ENCODE measurements at places on chromosomes 16 and 17. TPM values are rescaled to one million over a fixed set of nuclear protein-coding genes. Genes with fewer than 3 reads are reported as not detected.

- no peak for DNase-seq
- H3K36me3 ChIP-seq: no peaks in the 10 kb centered on the region
- no peaks in the 10 kb centered on the region for H3K4me1 ChIP-seq
- H3K27ac ChIP-seq: no peak overlapping the region
Observed at GRCh38 chr16:17303101-17303500, 167.7 kb downstream of the XYLT1 start.

DNA sequence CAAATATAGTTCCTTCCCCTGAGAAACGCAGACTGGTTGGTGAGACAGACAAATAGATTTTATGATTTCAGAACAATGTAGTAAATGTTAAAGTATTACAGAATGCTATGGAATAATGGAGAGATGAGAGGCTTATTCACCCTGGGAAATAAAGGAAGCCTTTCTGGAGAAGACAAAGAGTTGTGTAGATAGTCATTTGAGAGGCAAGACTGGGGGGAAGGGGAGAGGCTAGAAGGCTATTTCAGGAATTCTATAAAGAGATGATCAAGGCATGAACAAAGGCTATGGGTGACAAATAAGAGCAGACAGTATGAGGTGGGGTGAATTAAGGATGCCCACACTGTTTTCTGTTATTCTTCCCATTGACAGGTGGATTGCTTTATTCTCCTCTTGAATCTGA is 211.4 kb downstream of the GRIN2A start:
- no peak for DNase-seq
- no peaks in the 10 kb centered on the region for H3K4me1 ChIP-seq
- H3K27ac ChIP-seq: no peak overlapping the region
- H3K36me3 ChIP-seq: no peaks in the 10 kb centered on the region

- no peak overlapping the region for H3K4me3 ChIP-seq
- no peaks in the 10 kb centered on the region for H3K27me3 ChIP-seq
Observed at GRCh38 chr16:15682105-15682570, 32.1 kb downstream of the NDE1 start.

DNA sequence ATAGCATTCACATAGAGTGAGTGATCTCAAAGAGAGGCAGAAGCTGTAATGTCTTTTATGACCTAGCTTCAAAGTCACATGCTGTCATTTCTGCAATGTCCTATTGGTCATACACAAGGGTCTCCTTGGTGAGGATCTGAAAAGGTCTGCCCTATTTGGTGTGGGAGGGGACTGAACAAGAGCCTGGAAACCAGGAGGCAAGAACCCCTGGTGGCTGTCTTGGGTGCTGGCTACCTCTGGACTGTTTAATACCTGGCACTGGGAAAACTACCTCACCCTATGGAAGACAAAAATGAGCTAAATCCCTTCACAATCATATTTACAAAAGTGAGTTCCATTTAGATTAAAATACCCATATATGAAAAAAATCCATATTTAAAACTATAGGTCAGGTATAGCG is 9.0 kb downstream of the KCTD13 start:
- no peak overlapping the region for H3K4me3 ChIP-seq
- H3K4me1 ChIP-seq: no peaks in the 10 kb centered on the region
- no peaks in the 10 kb centered on the region for H3K27me3 ChIP-seq
- DNase-seq: no peak

RAB26 gene
- total RNA-seq: 1.9 TPM

DNA sequence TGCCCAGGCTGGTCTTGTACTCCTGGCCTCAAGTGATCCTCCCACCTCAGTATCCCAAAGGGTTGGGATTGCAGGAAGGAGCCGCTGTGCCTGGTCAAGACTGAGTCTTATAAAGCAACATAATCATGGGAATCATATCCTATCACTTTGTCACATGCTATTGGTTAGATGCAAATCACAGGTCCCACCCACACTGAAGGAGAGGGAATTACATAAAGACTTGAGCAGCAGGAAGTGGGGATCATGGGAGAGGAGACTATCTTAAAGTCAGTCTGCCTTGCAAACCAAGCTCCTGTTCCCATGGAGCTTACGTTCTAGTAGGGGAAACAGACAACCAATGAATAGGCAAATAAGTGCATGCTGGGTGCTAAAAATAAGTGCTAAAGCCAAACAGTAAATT is 28.3 kb upstream of the TENT4B start:
- H3K4me3 ChIP-seq: no peak overlapping the region
- H3K27ac ChIP-seq: no peak overlapping the region
- DNase-seq: no peak
- H3K27me3 ChIP-seq: no peaks in the 10 kb centered on the region
- H3K36me3 ChIP-seq: no peaks in the 10 kb centered on the region
- H3K4me1 ChIP-seq: no peaks in the 10 kb centered on the region

DNA sequence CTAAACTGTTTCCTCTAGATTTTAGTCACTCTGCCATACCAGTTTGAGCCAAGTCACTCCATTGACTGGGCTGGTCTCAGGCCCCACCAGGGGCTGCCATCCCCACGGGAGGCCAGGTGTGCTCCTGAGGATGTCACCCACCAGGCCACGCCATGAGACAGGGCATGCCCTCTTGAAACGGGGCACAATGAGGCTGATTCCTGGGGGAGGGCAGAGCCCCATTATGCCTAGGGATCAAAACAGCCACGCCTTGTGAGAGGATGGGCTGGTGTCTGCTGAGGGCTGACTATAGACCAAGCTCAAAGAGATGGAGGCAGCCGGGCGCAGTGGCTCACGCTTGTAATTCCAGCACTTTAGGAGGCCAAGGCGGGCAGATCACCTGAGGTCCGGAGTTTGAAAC is 21.5 kb downstream of the GINS2 start:
- peaks cover 76% of the 10 kb centered on the region for H3K36me3 ChIP-seq
- H3K4me1 ChIP-seq: no peaks in the 10 kb centered on the region
- no peak for DNase-seq
- H3K4me3 ChIP-seq: no peak overlapping the region
- no peaks in the 10 kb centered on the region for H3K27me3 ChIP-seq

DNA sequence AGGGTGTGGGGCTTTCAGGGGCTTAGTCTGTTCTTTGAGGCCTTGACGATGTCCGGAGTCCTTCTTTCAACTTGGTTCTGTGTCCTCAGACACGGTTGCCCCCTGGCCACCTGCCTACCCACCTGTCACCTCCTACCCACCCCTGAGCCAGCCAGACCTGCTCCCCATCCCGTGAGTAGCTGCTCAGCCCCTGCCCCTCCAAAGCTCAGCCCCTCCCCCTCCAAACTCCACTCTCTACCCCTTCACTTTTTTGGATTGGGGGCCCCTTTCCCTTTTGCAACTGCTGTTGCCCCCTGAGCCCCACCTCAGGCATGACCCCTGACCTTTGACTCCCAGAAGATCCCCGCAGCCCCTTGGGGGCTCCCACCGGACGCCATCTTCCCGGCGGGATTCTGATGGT is 1.2 kb downstream of the LAT start:
- peaks cover 11% of the 10 kb centered on the region for H3K36me3 ChIP-seq
- no peak for DNase-seq
- H3K27me3 ChIP-seq: no peaks in the 10 kb centered on the region
- H3K27ac ChIP-seq: no peak overlapping the region
- no peak overlapping the region for H3K4me3 ChIP-seq

KRTAP16-1 gene
- total RNA-seq: not detected

SDR42E2 gene
- total RNA-seq: not detected

GRCh38 chr17:21530311-21530710 is 154.2 kb downstream of the KCNJ12 start:
- H3K4me3 ChIP-seq: no peak overlapping the region
- no peaks in the 10 kb centered on the region for H3K27me3 ChIP-seq
- H3K4me1 ChIP-seq: no peaks in the 10 kb centered on the region
- peaks cover 8% of the 10 kb centered on the region for H3K36me3 ChIP-seq

- H3K27me3 ChIP-seq: no peaks in the 10 kb centered on the region
- peaks cover 4% of the 10 kb centered on the region for H3K4me1 ChIP-seq
- no peaks in the 10 kb centered on the region for H3K36me3 ChIP-seq
- H3K27ac ChIP-seq: no peak overlapping the region
- DNase-seq: no peak
- H3K4me3 ChIP-seq: no peak overlapping the region
Observed at GRCh38 chr17:28968914-28969295, 17.6 kb upstream of the PHF12 start.

- peaks cover 8% of the 10 kb centered on the region for H3K36me3 ChIP-seq
- H3K27ac ChIP-seq: no peak overlapping the region
- H3K4me3 ChIP-seq: no peak overlapping the region
- H3K4me1 ChIP-seq: peaks cover 9% of the 10 kb centered on the region
Observed at GRCh38 chr17:42783062-42783790, 2.8 kb downstream of the WNK4 start.

- no peaks in the 10 kb centered on the region for H3K4me1 ChIP-seq
- H3K27ac ChIP-seq: no peak overlapping the region
- DNase-seq: no peak
- H3K27me3 ChIP-seq: no peaks in the 10 kb centered on the region
Observed at GRCh38 chr17:61700252-61700651, 109.2 kb upstream of the NACA2 start.

DNA sequence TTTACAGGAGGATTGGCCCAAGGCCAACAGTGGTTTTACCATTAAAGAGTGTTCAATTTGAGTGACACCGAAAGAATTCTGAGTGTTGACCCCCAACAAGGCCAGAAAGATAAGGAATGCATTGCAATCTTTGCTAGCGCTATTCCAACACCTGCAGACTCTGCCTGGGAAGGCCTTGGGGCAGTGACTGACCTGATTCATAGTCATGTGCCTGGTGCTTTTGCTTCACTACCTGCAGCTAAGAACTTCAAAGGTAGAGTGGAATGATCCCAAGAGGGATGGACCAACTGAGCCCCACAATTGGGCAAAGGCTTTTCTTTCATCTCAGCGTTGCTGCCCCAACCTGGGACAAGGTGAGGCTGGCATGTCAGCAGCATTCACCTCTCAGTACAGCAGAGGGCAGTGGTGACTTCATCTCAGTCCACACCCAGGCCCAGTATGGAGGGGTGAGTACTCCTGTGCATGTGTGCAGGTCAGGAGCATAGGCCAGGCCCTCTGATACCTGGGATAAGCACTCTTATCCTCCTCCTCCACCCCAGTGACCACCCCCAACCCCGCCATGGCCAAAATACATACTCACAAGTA is 149.6 kb upstream of the GNAO1 start:
- H3K36me3 ChIP-seq: no peaks in the 10 kb centered on the region
- DNase-seq: no peak
- no peaks in the 10 kb centered on the region for H3K4me1 ChIP-seq
- H3K4me3 ChIP-seq: no peak overlapping the region
- H3K27me3 ChIP-seq: no peaks in the 10 kb centered on the region
- H3K27ac ChIP-seq: no peak overlapping the region

MYOCD gene
- 0.59 TPM for total RNA-seq

DNA sequence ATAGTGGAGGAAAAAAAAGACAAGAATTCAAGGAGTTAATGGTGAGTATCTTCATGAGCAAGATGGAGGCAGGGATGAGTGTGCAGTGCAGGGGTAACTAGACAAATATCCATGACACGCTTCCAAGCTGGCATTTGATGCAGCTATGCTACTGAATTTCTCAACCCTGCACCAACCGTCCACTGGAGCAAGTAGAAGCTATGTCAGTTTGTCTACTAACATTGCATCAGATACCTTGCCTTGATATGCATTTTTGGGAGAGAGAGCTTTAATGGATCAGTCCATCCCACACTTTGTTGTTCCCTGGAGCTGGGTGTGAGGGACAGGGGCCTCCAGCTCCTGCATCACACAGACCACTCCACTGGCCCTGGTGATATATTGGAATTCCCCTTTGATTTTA is 16.4 kb downstream of the CCL11 start:
- H3K36me3 ChIP-seq: no peaks in the 10 kb centered on the region
- no peak overlapping the region for H3K27ac ChIP-seq
- H3K4me1 ChIP-seq: no peaks in the 10 kb centered on the region
- no peak overlapping the region for H3K4me3 ChIP-seq

DNA sequence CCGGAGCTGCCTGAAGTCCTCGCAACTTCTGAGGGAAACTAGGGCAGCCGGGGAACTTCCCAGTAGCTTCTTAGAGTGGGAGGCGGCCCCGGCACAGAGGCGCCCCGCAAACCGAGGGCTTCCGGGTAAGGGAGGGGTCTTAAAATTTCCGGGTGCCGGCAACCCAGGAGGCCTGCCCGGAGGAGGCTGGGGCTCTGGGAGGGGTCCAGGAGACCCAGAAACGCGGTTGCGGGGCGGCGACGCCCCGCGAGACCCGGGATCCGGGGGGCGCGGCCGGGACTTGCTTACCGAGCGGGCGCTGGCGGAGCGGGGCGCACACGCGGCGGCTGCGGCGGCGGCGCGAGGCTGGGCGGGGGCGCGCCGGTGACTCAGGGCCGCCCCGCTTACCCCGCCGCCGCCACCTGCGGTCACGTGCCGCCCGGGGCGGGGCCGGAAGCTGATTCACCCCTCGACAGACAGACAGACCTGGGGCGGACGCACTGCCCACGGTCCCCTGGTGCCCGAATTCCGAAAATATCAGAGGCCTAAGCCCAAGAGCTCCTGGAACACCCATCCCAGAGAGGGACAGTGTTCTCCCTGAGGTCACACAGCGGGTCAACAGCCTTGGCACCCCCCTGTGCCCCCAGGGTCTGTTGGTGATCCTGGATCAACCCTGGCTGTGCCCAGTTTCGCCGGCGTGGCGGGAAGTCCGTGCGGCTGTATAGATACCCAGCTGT is at the start of gene FAM83G:
TSS of gene FAM83G (minus strand) at position 344 of the 716 bp plus-strand sequence. CDS start 723 bp downstream, outside the sequence.
- no peaks in the 10 kb centered on the region for H3K27me3 ChIP-seq
- H3K4me3 ChIP-seq: peak within 1 kb of the TSS; percentile 71
- H3K4me1 ChIP-seq: peaks cover 55% of the 10 kb centered on the region

SLC5A11 gene
- 0.67 TPM for total RNA-seq

DNA sequence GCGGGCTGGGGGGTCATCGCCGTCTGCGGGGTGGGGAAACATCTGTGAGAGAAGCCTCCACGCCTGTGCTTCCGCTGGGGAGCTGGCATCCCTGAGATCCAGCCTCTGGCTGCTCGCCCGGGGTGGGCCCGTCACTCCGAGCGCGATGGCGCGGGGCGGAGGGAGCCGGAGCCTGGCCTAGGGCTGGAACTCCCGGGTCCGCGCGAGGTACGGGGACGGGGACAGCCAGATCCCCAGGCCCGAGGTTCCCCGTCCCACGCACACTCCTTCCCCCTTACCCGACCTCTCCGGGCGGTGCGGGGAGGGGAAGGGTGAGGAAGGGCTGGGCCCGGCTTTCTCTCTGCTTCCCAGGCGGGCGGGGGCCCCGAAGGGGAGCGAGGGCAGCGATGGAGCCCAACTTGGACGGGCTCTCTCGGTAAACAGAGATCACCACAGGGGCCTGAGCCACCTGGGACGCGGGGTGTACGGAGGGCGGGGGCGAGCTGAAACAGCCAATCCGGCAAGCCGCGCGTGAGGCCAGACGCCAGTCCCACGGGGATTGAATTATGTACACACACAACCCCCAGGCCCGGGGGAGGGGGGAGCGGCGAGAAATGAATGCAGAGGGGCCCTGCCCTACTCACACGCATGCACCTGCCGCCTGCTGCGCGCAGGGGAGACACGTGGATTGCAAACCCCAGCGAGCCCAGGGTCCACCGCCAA is at the start of gene SLC16A11:
TSS of gene SLC16A11 (minus strand) at position 596 of the 702 bp plus-strand sequence. CDS start at position 17, 579 bp downstream.
- no peaks in the 10 kb centered on the region for H3K36me3 ChIP-seq
- DNase-seq: peak; percentile 47
- H3K27me3 ChIP-seq: no peaks in the 10 kb centered on the region
- peaks cover 32% of the 10 kb centered on the region for H3K4me1 ChIP-seq
- peak within 1 kb of the TSS; percentile 21 for H3K4me3 ChIP-seq

CCL8 gene
- total RNA-seq: not detected

OTOA gene
- 0.05 TPM for total RNA-seq

- H3K27me3 ChIP-seq: no peaks in the 10 kb centered on the region
- no peak for DNase-seq
- no peak overlapping the region for H3K4me3 ChIP-seq
- peak overlapping the region; percentile 31 for H3K27ac ChIP-seq
- peaks cover 46% of the 10 kb centered on the region for H3K4me1 ChIP-seq
Observed at GRCh38 chr16:58125781-58126335, 3.3 kb downstream of the CFAP20 start.

GRCh38 chr17:21184570-21184969 is 29.4 kb downstream of the TMEM11 start:
- H3K36me3 ChIP-seq: peaks cover 16% of the 10 kb centered on the region
- no peaks in the 10 kb centered on the region for H3K27me3 ChIP-seq
- no peak overlapping the region for H3K4me3 ChIP-seq
- no peak for DNase-seq
- H3K27ac ChIP-seq: no peak overlapping the region
